ENCODE measurements at places on chromosomes 4 and X. TPM values are rescaled to one million over a fixed set of nuclear protein-coding genes. Genes with fewer than 3 reads are reported as not detected.

KLF8 gene
- 1.4 TPM for total RNA-seq

FAM47A gene
- not detected for total RNA-seq

SPACA5 gene
- not detected for total RNA-seq

DOCK11 gene
- 17.5 TPM for total RNA-seq

NEIL3 gene
- total RNA-seq: 0.65 TPM

STK32B gene
- total RNA-seq: 0.36 TPM

MAGEA10 gene
- total RNA-seq: not detected

NRK gene
- total RNA-seq: 9.6 TPM

VCX3A gene
- not detected for total RNA-seq

PGM2 gene
- 23.5 TPM for total RNA-seq

PPARGC1A gene
- total RNA-seq: under 0.01 TPM

RBM46 gene
- total RNA-seq: not detected

GLRA2 gene
- total RNA-seq: not detected

RTL5 gene
- total RNA-seq: 1.3 TPM

NMU gene
- total RNA-seq: not detected

GJB1 gene
- total RNA-seq: not detected

SPANXB1 gene
- total RNA-seq: not detected

ADH1C gene
- 0.54 TPM for total RNA-seq

ANXA3 gene
- total RNA-seq: 20.6 TPM

Data from cardiac atrium fibroblast (primary cell).